ENCODE measurements at places on chromosomes 11 and 22.

- DNase-seq, result peak; percentile 30
These were observed 775 bp downstream of the LPXN start for GRCh38 chr11:58574881-58575280.

DNA sequence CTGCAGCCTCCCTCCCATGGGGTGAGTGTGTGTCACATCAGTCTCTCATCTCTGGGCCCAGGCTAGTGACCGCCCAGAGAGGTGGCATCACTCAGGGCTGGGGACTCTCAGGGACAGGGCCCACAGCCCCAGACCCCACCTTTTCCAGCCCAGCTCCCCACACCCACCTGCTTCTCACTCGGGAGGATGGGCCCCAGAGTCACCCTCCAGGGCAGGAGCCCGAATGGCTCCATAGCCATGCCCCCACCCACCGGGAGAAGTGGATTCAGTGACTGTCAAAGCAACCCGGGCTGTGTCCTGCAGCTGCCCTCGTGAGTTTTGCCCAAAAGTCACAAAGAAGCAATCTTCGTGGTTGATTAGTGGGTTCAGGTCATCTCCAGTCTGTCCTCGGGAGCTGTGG is 26.0 kb downstream of the PARVG start:
- no peak for DNase-seq

DNA sequence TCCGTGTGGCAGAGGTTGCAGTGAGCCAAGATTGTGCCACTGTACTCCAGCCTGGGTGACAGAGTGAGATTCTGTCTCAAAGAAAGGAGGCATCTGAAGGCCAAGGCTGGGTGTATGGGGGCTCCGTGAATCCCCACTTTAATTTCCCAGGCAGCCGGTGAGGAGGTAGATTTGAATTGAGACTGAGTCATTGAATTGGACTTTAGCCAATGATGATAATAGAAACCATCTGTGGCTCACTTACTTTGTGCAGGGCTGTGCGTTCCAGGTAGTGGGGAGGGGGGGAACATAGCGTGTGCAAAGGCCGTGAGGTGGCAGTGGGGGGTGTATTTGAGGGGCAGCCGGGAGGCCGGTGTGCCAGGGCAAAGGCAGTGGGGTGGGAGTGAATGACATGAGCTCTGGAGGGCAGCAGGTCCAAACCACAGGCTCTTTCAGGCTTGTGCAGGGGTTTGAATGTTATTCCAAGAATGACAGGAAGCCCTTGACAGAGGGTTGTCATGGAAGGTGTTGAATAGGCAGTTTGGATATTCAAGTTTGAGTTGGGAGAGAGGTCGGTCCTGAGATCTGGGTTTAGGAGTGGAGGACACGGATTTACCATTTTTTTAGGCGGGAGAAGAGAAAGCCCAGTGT is 6.1 kb downstream of the ARHGAP8 start:
- peak; percentile 16 for DNase-seq

DNA sequence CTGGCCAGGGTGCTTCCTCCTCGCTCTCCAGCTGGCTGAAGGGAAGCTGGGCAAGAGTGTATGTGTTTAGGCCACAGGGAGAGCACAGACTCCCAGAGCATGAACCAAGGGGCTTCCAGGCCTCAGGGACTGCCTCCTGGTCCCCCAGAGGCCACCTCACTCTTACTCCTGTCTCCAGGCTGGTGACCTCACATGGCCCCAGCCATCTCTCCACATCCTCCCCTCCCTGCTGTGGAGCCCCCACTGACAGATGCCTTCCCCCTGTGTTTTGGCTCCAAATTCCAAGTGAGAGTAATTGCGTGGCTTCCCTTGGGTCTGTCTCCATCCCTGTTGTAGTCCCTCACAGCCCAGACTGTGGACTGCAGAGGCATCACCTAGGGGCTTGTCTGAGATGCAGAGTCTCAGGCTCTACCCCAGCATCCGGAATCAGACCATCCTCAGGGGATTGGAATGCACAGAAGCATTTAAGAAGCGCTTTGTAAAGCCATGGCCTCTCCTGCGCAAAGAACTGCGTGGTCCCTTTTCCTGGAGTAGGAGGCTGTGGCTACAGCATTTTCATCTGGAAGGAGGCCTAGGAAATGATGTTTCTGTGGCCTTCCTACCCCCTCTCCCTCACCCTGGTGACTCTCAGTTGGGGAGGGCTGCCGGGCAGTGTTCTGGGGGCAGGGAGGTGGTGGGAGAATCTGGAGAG is 91.1 kb downstream of the ATXN10 start:
- no peak for DNase-seq

GRCh38 chr11:99281331-99281730 is 260.6 kb downstream of the CNTN5 start:
- DNase-seq, result no peak

DNA sequence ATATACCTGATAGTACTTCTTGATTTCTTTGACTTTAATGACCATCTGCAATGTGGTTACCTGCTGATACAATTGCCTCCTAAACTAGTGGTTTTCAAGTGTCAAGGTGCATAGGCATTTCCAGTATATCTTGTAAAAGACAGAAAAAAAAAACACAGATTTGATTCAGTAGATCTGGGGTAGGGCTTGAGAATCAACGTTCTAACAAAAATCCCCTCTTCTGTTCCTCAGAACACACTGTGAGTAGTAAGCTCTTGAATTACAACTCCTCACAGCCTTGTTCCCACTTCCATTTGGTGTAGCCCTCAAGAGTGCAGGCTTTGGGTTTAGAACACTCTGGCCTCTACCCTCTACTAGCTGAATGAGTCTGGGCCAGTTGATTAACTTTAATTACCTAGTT is 78.0 kb upstream of the CTSC start:
- no peak for DNase-seq

GRCh38 chr11:50275133-50275532 is 242.5 kb downstream of the OR4C45 start:
- no peak for DNase-seq

- no peak for DNase-seq
These were observed 181.0 kb downstream of the MN1 start for GRCh38 chr22:27620367-27621154.

GRCh38 chr11:18727479-18728236 is 1.7 kb upstream of the IGSF22 start:
- no peak for DNase-seq

DNA sequence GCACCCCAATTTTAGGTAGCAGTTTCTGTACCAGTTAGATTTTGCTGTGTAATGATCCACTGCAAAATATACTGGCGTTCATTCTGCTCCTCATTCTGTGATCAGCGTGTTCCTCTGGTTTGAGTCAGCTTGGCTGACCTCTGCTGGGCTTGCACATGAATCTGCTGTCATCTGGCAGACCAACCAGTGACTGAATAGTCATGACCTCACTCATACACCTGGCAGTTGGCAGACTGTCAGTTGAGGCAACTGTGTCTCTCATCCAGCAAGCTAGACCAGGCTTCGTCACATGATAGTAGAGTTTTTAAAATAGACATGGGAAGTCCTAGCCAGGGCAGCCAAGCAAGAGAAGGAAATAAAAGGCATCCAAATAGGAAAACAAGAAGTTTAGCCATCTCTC is 316.3 kb upstream of the LARGE1 start:
- no peak for DNase-seq

- DNase-seq, result no peak
These were observed 30.4 kb downstream of the PACS1 start for GRCh38 chr11:66100272-66101065.

DNA sequence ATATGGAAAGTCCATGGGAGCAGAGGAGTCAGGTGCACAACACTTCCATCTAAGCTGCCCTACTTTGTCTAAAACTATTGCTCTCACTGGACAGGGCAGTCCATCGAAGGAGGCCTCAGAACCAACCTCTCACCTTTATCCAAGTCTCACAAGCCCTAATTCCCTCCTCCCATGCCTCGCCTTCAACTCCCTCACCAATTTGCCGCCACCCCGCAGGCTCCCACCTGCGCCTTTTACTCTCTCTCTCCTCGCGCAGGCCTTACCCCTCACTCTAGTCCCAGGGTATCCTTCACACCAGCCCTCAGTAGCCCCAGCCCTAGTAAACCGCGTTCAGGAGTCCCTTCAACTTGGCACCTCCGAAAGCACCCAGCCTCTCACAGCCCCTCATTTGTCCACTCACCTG is 451 bp downstream of the FHIP1B start:
- DNase-seq, result no peak

GRCh38 chr11:76371170-76371569 is 9.8 kb downstream of the THAP12 start:
- peak; percentile 13 for DNase-seq

GRCh38 chr11:118295815-118296454 is 8.6 kb upstream of the CD3E start:
- no peak for DNase-seq

GRCh38 chr11:45470794-45471167 is 184.6 kb upstream of the SYT13 start:
- no peak for DNase-seq
